ENCODE measurements at places on chromosomes 13 and 19.

DNA sequence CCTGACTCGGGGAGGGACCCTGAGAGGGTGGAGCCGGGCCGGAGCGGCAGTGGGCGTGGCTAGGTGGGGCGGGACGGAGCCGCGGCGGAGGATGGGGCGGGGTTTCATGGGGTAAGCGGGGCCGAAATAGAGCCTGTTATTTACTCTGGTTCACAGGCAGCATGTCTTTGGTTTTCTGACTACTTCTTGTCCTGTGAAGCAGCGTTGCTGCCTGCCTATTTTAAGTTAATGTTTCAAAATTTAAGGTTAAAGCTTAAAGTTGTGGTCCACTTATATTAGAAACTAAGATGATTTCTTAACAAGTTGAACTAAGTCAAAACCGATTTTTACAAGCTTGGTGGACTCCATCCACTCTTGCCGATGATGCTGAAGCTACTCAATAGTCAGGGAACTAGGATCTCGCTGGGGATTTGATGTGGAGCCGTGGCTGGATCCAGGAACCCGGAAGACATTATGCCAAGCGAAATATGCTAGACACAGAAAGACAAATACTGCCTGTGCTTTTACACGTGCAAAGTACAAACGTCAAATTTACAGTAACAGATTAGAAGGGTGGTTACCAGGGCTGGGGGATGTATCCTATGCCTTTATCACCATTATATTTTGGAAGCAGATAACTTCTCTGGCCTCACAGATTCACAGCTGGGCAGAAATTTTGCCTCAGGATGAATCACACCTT is 433 bp upstream of the ZNF616 start:
- no peak for DNase-seq

DNA sequence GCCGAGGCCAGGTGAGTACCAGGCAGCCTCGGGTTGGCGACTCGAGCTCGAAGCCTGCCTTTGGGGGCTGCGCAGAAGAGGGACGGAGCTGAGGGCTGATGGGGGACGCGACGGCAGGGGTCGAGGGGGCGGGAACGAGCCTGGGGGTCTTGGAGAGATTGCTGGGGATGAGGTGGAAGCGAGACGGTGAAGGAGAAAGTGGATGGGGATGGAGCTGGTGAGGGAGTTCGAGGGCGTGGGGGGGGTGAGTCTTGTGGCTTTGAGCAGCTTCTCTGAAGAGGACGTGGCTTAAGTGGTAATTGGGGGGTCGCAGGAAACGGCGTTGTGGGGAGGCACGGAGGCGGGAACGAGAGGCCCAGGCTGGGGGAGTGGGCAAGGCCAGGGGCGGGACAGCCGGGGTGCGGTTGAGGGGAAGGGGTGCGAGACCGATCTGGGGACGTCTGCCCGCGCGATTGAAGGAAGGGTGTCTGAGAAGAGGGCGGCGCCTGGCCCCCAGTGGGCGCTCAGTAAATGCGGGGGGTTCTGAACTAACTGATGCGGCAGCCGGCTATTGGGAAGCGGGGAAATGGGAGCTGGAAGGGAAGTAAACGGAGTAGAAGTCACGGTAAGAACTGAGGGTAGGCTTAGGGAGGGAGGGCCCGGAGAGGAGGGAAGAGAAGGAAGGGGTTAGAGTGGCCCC is 426 bp downstream of the MYO9B start:
- no peak for DNase-seq

- DNase-seq, result no peak
These were observed at the start of gene MRI1 for GRCh38 chr19:13764101-13764807. TSS of gene MRI1 (plus strand) at chr19:13764522. CDS start at chr19:13764589, 67 bp downstream.

- peak; percentile 54 for DNase-seq
These were observed 31.2 kb downstream of the NLRP12 start for GRCh38 chr19:53792721-53793433.

DNA sequence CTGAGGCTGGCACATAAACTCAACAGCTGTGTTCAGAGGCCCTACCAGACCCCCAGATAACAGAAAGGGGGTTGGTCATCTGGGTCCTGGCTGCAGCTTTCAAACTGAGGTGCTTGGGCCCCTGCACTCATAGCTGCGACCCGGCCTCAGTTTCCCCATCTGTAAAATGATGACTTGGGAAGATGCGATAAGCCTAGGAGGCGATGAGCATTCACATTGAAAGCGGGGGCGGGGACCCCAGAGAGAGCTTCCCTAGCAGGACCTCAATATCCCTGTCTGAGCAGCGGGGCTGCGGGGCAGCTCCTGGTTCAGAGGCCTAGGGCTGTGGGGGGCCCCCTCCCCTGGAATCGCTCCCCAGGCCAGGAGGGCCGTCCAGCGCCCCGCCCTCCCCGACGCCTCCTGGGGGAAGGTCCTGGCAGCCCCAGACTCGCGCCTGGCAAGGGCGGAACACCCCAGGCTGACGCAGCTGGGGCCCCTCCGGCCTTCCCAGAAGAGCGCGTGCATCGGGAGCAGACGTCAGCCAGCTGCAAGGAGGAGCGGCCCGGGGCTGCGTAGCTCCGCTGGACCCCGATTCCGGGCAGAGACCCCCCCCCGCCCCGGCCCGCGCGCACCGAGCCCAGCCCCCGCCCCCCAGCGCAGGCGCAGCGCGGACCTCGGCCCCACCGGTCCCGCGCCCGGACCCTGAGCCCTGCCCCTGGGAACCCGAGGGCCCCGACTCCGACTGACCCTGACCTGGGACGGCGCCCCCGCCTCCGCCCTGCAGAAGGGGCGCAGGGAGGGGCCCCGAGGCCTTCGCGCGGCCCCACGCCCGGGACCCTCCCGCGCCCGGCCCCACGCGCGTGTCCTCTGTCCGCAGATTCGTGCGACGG is 3.5 kb downstream of the FSTL3 start:
- DNase-seq, result peak; percentile 23

DNA sequence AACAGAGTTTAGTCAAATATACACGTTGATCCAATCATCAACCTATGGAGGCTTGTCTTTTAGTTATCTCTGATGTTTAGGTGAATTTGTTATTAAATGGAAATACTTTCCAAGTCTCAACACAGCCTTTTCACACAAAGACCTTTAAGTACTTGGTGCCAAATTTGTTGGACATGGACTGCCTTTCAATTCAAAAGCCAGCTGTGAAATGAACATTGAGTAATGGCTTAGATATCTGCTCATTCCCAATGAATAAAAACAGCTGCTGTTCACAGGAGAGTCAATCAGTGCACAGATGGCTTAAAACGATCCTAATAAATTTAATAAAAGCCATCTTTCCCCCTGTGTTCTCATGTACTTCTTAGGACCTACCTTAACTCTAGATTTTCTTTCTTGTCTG is 19.9 kb upstream of the DHRS12 start:
- DNase-seq, result no peak

DNA sequence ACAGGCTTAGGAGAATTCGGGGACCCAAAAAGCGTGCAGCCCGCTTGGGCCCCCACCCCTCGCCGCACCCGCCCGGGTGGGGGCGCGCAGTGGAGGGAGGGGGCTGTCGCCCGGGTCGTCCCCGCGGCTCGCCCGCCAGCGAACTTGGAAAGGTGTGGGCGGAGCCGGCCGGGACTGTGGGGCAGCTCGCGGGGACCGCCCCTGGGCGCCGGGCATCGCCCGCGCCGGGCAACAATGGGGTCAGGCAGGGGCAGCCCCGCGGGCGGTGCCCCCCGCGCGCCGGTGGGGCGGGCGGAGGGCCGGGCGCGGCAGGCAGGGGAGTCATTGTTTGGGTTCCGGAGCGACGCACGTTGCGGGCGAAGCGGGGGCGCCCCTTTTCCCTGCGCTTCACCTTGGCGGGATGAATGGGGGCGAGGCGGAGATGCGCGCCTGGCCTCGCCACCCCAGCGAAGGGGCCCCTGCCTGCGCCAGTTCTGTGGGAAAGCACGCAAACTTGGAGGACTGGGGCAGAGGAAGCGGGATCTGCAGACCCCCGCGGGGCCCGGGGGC is 647 bp upstream of the KLF12 start:
- no peak for DNase-seq

DNA sequence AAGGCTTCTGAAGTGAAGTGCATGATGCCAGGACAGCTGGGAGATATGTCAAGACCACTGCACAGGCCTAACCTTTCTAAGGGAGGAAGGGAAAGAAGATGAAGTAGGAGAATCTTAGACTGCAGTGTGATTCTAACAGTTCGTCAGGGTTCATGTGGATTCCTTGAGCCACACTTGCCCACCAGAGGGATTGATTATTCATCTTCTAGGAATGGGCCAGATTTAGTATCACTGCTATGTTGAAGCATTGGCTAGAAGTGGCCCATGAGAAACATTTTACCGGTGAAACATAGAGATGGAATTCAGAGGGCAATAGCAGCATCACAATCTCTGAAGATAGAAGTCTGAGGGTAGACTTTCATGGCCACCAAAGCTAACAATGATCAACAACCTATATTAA is 550.8 kb upstream of the SLITRK1 start:
- peak; percentile 63 for DNase-seq

GRCh38 chr13:21871919-21872318 is 201.0 kb downstream of the FGF9 start:
- no peak for DNase-seq

DNA sequence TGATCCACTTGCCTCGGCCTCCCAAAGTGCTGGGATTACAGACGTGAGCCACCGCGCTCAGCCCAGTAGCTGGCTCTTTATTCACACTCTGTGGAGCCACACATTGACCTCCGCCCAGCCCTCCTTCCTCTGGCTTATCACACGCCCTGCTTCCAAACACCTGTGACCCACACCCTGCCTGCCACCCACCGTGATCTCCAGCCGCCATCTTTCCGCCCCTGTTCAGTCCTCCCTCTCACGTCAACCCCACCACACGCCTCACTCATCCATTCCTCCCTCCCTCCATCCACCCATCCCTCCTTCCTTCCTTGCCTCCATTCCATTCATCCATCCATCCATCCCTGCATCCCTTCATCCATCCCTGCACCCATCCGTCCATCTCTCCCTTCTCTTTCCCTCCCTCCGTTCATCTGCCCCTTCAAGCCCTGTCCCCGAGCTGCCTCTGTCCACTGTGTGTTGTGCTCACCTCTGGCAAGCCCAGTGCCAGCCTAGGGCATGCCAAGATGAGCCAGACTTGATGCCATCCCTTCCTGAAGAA is 17.6 kb downstream of the ZNF296 start:
- DNase-seq, result no peak

DNA sequence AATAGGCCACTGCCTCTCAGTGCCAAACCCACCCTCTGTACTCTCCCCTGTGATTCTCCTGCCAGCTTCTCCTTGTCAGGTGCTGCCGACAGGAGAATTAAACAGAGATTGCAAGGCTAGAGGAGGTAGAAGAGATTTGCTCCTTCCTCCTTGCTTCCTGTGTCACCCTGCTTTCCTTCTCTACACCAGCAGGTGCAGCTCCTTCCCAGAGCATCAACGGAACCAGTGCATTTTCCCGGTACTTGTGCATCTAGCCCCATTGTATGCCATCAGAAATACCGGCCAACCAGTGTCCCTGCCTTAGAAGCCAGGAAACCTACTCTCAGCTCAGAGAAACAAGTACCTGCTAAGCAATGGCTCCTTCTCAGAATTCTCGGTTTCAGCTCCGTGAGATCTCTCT is 253.2 kb downstream of the SUCLA2 start:
- no peak for DNase-seq

DNA sequence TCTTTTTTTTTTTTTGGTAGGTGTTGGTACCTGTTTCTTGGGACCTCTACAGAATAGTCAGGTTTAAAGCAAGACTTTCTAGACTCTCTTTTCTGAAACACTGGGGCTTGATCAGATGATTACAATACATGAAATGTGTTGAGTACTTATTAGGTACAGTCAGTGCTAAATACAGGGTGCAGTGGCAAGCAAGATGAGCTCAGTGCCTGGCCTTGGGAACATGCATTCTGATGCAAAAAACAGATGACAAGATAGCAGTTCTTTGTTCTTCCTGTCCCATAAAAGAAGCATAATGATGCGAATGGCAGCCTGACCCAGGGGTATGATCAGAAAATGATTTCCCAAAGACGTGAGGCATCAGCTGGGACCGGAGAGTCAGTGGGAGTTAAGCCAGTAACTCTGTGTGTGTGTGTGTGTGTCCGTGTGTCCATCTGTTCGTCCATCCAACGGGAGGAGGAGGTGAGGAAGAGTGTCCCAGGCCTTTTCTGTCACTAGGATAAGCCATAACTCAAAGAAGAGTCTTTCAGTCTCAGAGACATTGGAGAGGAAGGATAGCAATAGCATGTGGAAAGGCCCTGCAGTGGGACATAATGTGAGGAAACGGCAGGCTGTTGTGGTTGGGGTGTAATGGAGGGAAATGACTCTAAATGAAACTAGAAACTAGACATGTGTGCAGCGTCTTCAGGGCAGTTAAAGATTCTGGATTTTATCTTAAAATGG is 32.2 kb downstream of the SLAIN1 start:
- DNase-seq, result no peak

DNA sequence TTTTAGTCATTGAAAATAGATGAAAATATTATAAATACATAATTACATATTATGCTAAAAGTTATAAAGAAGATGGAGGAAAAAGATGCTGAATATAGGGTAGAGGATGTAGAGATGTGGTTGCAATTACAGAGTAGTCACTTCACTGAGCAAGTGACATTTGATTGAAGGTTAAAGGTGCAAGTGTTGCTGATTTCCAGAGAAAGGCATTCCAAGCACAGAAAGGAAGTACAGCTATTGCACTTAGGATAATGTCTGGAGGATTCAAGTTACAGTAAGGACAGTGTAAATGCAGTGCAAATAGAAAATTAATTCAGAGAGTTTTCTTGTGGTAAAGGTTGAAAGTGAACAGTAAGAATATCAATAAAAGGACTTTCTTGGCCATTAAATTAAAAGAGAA is 1721.8 kb downstream of the PCDH9 start:
- no peak for DNase-seq

GRCh38 chr13:92609376-92609775 is 617.2 kb upstream of the GPC6 start:
- DNase-seq, result no peak

GRCh38 chr13:31846961-31847752 is 107.8 kb downstream of the RXFP2 start:
- DNase-seq, result no peak

GRCh38 chr19:51107406-51108065 is 673 bp downstream of the CTU1 start:
- no peak for DNase-seq

- DNase-seq, result no peak
These were observed 3.5 kb downstream of the USP12 start for GRCh38 chr13:27168086-27168485.

- no peak for DNase-seq
These were observed 190.4 kb upstream of the HTR2A start for GRCh38 chr13:47087241-47087640.

DNA sequence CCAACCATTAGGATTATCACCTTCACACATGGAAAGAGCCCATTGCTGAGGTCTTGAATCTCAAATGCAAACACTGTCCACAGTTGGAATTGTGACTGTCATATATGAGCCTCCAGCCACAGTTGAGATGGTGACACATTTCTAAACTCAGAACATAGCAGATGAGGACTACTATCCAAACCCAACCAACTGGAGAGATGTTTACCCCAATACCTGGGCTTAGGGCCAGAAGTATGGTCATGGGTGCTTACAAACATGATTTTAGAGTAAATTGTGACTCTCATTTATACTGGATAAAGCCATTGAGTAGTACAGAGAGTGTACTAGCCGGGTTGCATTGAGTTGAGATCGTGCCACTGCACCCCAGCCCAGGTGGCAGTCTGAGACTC is 14.0 kb upstream of the ZNF681 start:
- no peak for DNase-seq

- no peak for DNase-seq
These were observed 310.2 kb downstream of the SLITRK5 start for GRCh38 chr13:87981416-87981815.

GRCh38 chr13:30499338-30499737 is 33.6 kb upstream of the HMGB1 start:
- DNase-seq, result no peak

All from fibroblast of skin of left biceps (primary cell).